Fibroblast of the aortic adventitia (primary cell): ENCODE measurements at places on chromosomes 6 and 20.

DNA sequence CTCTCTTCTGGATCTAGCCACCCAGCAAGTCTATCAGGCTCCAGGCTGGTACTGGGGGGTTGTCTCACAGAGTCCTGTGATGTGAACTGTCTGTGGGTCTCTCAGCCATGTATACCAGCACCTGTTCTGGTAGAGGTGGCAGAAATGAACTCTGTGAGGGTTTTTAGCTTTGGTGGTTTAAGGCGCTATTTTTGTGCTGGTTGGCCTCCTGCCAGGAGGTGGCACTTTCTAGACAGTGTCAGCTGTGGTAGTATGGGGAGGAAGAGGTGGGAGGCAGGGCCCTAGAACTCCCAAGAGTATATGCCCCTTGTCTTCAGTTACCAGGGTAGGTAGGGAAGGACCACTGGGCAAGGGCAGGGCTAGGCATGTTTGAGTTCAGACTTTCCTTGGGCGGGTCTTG lies 75.8 kb downstream of the SNAP91 start:
- no peak for DNase-seq

DNA sequence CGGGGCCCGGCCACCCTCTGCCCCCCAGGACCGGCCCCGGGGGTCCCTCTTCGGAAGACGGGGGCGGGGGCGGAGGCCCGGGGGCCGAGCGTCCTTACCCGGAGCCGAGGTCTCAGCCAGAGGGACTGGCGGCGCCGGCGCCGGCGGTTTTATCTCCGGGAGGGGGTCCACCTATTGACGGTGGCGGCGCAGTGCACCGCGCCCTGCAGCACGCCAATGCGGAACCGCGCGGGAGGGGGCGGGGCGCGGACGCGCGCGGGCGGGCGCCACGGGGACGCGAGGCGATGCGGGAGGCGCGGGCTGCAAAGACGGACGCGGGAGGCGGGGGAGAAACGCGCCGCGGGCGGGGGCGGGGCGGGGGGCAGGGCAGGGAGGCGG lies at the start of gene EEF1A2:
TSS of gene EEF1A2 (minus strand) at position 124 of the 378 bp plus-strand sequence. CDS start 1,320 bp downstream, outside the sequence.
- DNase-seq, result no peak

DNA sequence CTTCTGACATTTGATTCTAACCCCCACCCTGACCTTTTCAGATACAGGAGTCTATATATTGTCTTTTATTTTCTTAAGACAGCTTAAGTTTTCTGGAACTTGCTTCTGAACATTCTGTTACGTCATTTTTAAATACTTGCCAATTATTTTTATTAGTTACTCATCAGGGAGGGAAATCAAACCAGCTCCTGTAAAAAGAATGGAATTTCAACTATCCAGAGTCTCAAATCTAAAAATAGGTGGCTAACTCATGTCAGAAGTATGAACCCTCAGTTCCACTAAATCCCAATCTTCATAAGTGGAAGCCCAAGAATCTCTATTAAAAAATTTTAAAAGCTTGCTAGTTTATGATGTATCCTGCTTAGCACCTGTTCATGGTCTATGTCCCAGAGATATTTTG lies 900.0 kb downstream of the KIF16B start:
- DNase-seq, result peak; percentile 71

GRCh38 chr6:166365221-166365620 lies 17.5 kb downstream of the MPC1 start:
- DNase-seq, result peak; percentile 84

- peak; percentile 38 for DNase-seq
Observed at GRCh38 chr6:1403851-1404712, 14.7 kb downstream of the FOXF2 start.

DNA sequence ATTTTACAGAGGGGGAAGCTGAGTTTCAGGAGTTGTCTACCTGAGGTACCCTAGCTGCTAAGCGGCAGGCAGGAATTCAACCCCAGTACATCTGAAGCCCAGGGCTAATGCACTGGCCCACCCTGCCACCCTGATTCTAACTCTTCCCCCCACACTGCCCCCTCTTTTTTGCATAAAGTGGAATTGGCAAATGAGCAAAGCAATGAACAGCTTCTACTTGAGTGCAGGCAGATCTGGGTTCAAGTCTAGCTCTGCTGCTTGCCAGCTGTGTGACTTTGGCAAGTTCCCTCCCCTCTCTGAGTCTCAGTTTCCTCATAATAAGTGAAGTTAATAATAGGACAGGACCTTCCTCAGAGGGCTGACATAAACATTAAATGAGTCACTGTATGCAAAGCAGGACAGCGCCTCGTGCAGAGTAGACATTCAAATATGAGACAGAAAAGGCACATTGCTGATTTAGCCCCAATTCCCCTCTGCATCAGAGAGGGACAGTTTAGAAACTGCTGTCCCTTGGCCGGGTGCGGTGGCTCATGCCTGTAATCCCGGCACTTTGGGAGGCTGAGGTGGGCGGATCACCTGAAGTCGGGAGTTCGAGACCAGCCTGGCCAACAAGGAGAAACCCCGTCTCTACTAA lies 4.7 kb downstream of the ADA start:
- no peak for DNase-seq

DNA sequence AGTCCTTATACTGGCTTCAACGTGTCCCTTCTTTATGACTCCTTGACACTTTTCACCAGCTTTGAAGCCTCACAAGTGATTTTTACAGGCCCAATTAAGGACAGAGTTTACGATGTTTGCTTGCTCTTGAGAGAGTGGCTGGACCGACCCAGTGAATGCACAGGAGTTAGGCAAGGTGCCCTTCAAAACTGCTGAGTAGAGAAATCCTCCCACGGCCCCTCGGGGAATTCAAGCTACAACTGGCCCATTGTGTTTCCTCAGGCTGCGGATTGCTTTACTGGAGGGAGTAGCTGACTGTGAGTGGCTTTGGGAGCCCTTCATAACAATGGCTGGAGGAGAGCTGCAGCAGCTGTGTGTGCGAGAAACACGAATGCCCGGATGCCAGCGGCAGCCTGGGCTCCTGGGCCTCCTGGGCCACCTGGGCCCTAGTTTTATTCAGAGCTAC lies 50.0 kb downstream of the SGK1 start:
- no peak for DNase-seq

DNA sequence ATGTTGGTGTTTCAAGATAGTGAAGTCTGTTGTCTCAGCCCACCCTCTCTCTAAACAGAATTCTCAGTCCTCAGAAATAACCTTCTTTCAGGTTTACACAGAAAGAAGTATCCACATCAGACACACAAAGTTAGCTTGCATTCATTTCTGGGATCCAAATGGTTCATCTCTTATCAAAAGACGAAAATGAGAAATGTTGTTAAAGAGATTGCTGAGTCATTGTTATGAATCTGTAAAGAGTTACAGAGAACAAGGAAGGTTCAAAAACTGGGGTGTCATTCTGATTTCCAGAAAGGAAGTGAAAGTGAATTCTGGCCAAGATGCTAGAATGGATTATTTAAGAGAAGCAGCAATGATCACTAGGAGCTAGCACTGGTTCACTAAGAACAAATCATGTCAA lies 90.5 kb upstream of the ATXN1 start:
- DNase-seq, result peak; percentile 30

DNA sequence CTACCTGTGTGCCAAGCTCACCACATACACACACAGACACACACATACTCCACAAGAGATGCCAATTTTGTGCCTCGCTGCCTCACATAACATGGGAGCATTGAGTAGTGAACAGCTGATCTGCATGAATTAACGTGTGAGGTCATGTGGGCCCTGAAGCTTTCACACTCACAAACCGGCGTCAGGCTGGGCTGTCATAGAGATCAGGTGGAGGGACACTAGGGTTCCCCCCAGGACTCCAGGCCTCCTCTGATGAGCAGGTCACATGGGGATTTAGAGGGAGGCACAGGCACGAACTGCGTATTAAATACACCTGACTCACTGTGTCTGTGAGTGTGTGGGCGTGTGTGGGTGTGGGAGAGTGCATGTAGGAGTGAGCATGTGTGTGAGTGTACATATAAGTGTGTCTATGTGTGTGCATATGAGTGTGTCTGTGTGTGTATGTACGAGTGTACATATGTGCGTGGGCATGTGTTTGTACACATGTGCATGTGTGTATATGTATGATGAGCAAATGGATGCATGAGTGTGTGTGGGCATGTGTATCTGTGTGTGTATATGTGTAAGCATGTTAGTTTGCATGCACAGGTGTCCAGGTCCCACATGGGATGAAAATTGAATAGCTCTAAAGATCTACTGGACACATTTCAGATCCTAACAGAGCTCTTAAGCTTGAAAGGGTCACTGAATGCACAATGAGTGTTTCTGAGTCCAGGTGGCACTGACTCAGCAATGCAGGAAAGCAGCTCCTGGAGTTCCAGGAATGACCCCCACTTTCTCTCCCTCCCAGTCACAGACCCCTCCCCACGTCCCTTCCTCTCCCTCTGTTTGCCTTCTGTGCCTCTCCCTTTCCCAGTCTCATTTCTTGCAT lies 336.6 kb downstream of the PREX1 start:
- DNase-seq, result no peak

DNA sequence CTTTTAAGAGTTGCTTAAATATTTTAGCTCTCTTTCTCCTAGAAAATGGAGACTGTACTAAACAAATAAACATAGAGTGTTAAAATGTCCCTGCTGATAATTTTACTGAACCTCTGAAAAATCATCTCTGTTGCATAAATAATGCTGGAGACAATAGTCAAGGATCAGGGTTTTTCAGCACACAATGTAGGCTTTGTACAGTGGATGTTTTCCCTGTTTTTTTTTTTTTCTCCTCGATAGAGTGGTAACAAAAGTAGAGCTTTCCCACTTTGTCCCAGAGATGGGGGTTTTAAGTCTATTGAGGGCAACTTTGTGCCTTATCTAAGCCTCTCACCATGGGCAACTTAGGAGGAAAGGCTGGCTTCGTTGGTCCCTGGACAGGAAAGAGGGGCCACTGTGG lies 222.6 kb upstream of the HDDC2 start:
- DNase-seq, result no peak

DNA sequence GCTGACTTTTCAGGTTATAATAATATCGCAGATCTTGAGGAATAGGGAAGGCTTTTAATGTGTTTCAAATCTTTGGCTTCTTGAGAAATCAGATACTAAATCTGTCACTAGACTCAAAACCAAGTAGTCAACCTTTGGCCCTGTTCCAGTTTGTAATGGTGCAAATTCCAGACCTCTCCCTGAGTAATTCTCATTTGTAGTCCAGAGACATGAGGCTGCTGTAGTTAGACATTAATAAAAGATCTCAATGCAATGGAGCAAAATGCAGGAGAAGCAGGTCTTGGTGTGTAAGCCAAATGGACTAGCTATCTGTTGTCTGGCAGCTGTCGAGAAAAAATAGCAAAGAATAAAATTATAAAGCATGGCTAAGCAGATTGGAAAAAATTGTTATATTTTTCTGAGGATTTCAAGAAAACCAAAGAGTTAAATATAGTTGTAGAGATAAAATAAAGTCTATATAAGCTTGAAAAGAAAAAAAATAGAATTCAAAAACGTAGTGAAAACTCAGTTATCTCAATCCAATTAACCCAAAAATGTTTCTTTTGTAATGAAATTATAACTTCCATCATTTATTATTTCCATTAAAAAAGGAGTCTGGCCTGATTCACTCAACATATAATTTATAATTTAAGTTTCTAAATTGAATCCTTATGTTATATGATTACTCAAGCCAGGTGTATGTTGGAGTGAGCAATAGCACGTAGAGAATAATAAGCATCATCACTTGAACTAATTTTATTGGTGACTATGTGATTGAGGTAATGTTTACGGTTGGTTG lies 161.5 kb upstream of the ADGRB3 start:
- no peak for DNase-seq

DNA sequence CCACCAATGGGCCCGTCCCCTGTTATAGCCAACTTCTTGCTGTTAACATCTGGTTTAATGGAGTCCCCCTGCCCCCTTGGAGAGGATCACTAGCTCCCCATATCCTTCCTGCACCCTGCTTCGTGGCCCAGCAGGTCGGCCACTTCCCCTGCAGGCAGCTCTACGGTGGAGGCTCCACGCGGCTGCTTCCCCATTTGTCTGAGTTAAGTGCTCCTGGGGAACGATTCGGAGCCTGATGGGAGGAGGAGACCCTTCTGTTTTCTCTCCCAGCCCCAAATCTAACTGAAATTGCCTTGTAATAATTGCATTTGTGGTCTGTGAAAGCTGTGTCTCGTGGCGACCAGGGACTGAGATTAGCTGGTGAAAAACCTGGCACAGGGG lies 74.6 kb downstream of the SULF2 start:
- no peak for DNase-seq

DNA sequence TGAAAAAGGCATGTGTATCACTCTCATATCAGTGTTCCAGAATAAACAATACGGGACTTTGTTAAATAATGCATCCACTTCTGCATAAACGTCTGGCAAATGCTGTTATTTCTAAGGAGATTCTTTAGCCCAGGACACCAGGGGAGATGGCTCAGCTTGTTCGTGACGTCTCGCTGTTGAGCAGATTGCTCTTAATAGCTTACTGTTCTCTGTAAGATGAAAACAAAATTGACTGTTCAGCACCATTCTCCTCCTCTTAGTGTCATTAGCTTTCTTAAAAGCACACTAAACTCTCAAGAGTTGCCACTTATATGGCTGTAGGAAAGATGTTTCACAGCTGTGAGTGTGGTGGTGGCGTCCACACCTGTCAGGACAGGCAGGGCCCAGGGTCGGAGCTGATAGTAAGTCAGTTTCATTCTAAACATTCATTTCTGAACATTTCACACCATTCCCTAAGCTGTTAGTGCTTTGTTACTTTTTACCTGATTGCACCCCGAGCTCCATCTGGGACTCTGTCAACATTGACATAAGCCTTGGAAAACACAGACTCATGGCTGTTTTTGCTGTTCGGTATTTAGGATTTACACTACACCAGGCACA lies 132.1 kb downstream of the ZDHHC14 start:
- no peak for DNase-seq

DNA sequence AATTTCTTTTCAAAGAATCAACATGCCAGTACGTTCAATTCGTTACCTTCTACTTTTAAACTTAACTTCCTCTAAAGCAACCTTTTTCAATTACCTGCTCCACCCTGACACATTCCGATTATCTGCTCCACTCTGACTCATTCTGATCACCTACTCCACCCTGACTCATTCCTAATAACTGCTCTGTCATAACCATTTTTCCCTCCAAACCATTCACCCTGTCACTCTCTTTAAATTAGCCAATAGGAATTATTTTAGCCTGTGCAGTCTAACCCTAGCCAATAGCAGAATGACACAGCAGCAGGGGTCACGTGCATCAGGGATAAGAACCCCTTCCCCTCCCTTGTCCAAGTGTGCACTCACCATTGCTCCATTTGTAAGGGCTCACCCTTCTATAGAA lies 557.4 kb upstream of the EYS start:
- DNase-seq, result no peak

- no peak for DNase-seq
Observed at GRCh38 chr6:157096105-157096504, 227.2 kb downstream of the TMEM242 start.
